ENCODE measurements at places on chromosomes 2 and 18.

GRCh38 chr2:105777031-105777482 is 32.3 kb downstream of the NCK2 start:
- DNase-seq = no peak

- DNase-seq = no peak
Measured at GRCh38 chr2:20580690-20581437, 70.0 kb downstream of the HS1BP3 start.

- DNase-seq = no peak
Measured at GRCh38 chr2:96817882-96818281, 1.8 kb downstream of the CNNM3 start.

DNA sequence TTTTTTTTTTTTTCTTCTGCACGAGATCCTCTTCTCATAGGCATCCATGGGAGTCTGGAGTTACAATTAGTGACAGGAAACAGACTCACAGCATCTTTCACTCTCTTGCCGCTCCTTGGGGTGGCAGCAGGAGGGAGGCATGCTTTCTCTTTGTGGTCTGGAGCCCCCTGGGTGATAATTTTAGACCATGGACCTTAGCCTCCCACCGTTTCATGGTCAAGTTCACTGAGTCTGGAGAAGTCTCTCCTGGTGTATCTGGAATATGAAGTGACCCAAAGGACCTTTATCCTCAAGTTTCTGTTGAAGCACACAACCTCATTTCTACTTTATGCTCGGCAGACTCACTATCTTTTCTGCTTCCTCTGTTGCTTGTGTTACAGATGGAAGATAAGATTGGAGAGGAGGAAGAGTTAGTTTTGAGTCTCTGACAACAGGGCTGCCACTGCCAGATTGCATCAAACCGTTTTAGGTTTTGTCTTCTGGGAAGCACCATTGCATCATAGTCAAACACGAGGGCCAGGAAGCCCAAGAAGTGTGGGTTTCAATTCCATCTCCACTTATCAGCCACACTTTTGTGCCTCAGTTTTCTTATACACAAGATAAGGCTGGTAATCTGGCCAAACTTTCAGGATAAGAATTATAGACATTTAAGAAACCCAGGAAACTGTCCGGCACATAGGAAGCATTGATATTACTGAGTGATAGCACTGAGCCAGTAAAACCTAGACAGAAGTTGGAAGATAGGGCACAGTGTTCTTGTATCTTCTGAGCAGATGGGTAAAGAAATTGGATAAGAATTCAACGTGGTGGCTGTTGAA is 62.3 kb downstream of the ADCYAP1 start:
- no peak for DNase-seq

- DNase-seq = no peak
Measured at GRCh38 chr2:173855661-173856060, 109.5 kb downstream of the SP3 start.

DNA sequence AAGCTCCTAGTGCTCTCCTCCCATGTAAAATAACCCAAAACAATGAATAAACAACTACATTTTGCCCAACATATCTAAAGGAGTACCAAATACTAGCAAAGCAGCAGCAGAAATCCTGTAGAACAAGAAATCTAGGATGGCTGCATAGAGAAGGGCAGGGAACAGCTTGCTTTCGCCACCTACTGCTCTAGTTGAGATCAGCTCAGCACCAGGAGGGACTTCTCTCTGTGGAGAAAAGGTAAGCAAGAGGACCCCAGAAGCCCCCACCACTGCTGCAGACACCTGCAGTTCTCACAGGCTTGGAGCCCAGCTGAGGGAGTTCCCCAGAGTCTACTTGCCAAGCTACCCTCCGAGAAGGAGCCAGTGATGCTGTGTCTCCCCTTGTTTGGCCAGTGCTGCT is 243.0 kb upstream of the CHST9 start:
- no peak for DNase-seq

GRCh38 chr2:74751981-74752851 is 81.7 kb upstream of the HK2 start:
- DNase-seq = no peak

DNA sequence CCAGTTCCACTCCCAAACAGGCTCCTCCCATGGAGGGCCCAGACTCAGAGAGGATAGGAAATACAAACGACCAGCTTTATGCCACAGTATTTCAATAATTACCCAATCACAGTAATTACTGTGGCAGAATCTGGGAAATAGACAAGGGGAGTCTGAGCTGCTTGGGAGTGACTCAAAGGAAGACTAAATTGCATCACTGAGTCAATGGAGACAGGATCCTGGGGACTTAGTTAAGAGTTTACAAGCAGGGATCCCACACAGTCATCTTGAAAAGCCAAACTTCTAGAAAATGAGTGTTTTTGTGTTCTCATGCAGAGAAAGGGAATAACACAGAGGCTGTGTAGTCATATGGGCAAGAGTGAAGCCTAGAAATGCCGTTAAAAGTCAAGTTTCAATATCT is 1142.1 kb downstream of the CNTNAP5 start:
- no peak for DNase-seq

DNA sequence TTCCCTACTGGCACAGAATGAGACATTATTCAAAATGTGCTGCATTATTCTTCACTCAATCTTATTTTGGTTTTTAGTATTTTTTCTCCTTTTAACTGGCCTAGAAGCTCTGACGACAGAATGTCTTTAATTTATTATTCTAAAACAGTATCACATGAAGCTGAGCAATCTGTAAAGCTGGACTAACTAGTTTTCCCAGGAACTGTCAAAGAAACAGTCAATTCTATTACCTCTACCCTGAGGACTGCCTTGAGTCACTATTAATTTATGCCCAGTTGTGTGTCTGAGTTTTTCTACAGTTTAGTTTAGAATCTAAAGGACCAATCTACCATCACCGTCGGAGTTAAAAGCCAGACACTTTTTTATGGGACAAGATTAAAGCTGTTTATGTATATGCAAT is 31.6 kb downstream of the MBD2 start:
- DNase-seq = no peak

DNA sequence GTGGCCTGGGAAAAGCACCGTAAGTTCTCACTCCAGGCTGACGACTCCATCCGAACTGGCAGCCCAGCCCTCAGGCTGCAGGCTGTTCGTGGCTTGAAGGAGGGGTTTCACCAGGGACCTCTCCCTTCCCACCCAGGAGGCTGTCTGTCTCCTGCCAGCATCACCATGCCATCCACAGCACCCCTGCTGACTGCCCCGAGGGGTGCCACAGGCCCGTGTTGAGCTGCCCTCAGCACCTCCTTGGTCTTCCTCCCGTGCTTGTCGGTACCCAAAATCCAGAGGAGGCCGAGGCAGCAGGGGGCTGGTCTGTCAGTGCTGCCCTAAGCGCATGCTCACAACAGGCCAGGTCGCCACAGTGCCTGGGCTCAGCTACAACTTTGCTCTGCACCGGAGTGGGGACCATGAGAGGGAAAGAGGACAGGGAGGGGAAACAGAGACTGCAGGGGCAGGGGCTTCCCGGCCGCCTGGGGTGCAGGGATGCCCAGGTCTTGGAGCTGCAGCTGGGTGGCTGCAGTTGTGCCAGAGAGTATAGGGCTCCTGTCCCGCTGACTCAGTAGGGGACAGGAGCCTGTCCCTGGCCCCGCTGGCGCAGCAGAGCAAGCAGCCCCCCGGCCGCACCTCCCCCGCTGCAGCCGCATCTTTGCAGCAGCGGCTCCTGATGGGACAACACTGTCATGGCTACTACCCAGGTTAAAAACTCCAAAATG is 963.7 kb upstream of the CRIM1 start:
- DNase-seq = no peak

- no peak for DNase-seq
Measured at GRCh38 chr2:206801418-206802189, 36.2 kb downstream of the FASTKD2 start.

GRCh38 chr2:29920631-29921559 is 491 bp downstream of the ALK start:
- no peak for DNase-seq

GRCh38 chr2:225416616-225417367 is 17.3 kb downstream of the NYAP2 start:
- no peak for DNase-seq

GRCh38 chr18:73004260-73004659 is 136.5 kb upstream of the NETO1 start:
- DNase-seq = no peak

All from CD4-positive, alpha-beta T cell treated with Interleukin-6 at 100 ng/mL for 8 hours (primary cell).